Activated T-helper 9 cell treated with anti-CD3 and anti-CD28 coated beads, Interleukin-2, amount 50 U/mL, for 16 hours (primary cell): ENCODE measurements at places on chromosomes 3 and 15.

GRCh38 chr3:43960448-43960840 is 269.7 kb downstream of the ABHD5 start:
- DNase-seq: no peak

GRCh38 chr15:68432441-68433064 is 590 bp upstream of the ITGA11 start:
- no peak for DNase-seq

- no peak for DNase-seq
Observed at GRCh38 chr15:70833861-70834765, 19.8 kb downstream of the LARP6 start.

DNA sequence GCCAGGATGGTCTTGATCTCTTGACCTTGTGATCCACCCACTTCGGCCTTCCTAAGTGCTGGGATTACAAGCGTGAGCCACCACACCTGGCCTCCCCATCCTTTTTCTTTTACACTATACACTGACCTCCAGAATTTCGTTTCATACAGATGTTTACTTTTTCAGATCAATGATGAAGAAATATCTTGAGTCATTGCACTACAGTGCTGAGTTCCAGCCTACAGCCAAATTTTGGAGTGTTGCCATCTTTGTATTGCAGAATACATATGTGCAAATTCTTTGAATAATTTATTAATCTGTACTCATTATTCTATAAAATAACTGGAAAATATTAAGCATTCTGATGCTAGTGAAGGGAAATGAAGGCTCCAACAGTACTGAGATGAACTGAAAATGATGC is 12.5 kb downstream of the ZPLD1 start:
- no peak for DNase-seq

GRCh38 chr3:195083659-195084058 is 187.3 kb downstream of the XXYLT1 start:
- DNase-seq: no peak

GRCh38 chr3:179745716-179746115 is 92.9 kb downstream of the USP13 start:
- no peak for DNase-seq

DNA sequence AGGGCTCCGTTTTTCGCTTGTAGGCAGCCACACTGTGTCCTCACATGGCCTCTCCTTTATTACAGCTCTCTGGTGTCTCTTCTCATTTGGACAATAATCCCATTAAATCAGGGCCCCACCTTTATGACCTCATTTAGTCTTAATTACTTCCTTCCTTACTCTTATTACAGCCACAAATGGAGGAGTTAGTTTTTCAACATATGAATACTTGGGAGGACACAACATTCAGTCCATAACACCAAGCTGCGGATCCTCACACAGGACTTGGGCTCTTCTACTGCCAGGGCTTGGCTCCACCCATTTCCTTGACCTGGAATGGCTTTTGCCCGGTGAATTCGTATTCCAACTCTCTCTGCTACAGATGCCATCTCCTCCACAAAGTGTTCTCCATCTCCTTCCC is 74.3 kb upstream of the SLC7A14 start:
- no peak for DNase-seq

- DNase-seq: no peak
Observed at GRCh38 chr3:143237077-143237627, 117.6 kb downstream of the CHST2 start.

- DNase-seq: no peak
Observed at GRCh38 chr15:34943711-34944110, 25.8 kb downstream of the AQR start.

- DNase-seq: no peak
Observed at GRCh38 chr3:4996771-4997291, 17.6 kb downstream of the BHLHE40 start.

DNA sequence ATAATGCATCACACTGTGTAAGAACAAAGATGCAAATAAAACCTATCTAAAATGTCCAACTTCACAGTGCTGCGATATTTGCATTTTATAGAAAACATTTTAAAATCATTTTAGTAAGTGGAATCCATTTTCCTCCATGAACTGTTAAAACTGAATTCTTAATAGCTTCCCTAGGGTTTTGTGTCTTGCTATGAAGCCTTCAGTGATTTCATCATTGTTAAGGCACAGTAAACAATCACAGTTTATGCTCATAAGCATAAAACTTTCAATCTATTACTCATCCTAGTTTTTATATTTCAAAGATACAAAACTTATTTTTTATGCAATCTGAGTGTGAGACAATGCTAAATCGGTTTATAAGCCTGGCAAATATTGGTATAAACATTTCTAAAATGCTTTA is 509.7 kb downstream of the TUSC7 start:
- DNase-seq: no peak

- no peak for DNase-seq
Observed at GRCh38 chr3:44661189-44661588, 12.7 kb downstream of the ZNF35 start.

DNA sequence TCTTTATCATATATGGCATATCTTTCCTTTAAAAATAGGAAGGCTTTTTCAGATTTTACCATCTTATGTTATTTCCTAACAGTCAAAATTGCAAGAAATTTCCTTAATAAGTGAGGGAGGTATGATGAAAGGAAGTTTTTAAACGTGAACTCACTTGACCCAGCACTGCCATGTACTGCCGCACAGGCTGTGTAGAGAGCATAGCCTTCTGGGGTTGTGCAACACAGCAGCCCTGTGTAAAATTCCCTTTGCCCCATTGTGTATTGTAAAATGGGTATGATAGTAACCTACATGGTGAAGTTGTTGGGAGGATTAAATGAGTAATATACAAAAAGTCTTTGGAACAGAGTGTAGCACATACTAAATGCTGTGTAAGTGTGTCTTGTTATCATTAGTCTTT is 78.6 kb downstream of the PEX5L start:
- DNase-seq: no peak

GRCh38 chr3:171306631-171307030 is 153.6 kb downstream of the TNIK start:
- no peak for DNase-seq
